ENCODE measurements at places on chromosomes 7 and 10.
A peak's percentile ranks its signal among the peaks of the same experiment; 100 is the strongest.

DNA sequence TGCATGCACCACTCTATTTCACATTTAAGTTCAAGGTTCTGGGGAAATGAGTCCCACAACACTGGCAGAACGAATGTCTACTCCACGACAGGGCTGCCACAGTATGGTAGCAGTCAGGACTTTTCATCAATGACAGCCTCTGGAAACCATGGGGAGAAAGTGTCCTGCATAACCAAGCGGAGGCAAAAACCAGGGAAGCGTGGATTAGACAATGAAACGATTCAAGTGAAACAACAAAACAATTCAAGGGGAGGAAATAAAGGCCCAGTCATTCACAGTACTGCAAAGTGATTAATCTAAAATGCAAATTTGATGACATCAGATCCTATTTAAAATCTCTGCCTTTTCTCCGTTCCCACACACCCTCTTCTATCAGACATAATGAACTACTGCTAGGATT is 168.2 kb downstream of the DPY19L1 start:
- no peak for DNase-seq

DNA sequence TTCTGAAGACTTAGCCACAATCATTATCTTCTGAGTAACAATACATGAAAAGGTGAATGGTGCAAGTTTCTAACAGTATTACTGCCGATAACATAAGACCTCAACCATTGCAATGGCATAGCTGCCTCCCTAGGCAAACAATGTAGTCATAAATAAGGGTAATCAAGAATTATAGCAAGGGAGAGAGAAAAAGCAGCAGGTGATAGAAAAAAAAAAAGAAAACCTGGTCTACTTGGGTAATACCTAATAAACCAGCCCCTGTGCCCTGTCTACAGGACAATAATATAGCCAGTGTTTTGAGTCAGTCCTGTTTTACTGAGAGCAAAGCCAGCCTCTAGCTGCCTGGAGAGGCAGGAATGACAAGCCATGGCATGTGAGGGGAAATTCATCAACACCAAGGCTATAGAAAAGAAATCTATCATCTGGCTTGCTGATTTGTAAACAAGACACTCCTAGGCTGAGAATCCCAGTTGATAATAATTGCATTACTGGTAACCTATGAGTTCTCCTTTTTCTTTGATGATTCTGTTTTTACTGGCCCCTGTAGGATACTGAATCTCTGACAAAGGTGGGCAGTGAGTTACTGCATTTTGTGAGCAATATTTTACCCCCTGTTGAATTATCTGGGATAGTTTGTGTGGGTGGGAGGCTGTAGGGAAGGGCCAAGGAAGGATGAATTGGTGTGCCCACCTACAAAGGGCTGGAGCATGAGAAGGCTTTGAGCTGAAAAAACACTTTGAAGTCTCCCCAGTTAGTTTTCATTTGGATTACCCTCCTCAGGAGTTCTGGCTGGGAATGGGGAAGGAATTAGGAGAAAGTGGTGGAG is 1.7 kb upstream of the WEE2 start:
- no peak for DNase-seq

DNA sequence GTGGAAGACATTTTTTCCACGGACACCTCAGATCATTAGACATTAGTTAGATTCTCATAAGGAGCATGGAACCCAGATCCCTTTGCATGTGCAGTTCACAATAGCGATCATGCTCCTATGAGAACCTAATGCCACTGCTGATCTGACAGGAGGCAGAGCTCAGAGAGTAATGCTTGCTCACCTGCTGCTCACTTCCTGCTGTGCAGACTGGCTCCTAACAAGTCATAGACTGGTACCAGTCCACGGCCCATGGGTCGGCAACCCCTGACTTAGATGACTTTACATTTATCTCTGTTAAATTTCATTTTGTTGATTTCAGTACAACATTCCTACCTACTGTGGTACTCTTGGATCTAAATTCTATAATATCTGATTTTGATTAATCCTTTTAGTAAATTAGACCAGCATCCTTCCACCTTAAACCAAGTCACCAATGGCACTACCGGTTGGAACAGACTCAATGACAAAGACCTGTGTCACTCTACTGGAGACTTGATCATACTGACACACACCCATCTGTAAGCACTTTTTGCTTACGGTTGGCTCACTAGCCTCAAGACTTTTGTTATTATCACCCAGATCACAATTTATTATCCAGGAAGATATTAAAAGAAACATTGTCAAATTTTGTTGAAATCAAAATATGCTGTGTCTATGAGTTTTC is 8.0 kb upstream of the CCDC71L start:
- DNase-seq = no peak

DNA sequence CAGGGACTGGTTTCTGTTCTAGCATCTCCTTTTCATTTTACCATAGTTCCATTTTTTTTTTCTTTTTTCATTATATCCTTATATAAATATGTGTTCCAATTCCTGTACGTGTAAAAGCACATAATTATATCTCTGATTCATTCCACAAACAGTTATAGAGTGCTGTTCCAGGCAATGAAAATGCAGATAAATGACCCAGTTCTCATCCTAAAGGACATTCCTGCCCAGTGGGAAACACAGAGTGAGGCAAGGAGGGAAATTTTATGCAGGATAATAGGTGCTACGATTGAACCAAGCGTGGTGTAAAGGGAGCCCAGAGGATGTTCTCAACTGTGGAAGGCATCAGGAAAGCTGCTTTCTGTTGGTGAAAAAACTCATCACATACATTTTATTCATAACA is 408.1 kb downstream of the GATA3 start:
- DNase-seq = no peak

DNA sequence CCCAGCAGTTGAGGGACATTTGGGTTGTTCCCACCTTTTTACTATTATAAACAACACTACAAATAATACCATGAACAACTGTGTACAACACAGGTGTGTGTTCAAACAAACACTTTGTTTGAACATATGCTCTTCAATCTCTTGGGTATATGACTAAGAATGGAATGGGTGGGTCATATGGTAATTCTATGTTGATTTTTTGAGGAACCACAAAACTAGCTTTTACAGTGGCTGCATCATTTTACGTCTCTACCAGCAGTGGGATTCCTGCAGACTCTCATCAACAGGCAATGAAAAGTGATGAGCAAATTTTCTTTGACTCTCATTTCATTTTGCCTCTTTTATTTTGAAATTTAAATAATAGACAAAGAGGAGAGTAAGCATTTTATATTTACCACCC is 116.9 kb upstream of the KLF14 start:
- DNase-seq = no peak

GRCh38 chr7:45869426-45869825 is 3.5 kb downstream of the CCDC201 start:
- no peak for DNase-seq

GRCh38 chr10:1251769-1252168 is 195.6 kb downstream of the WDR37 start:
- no peak for DNase-seq

DNA sequence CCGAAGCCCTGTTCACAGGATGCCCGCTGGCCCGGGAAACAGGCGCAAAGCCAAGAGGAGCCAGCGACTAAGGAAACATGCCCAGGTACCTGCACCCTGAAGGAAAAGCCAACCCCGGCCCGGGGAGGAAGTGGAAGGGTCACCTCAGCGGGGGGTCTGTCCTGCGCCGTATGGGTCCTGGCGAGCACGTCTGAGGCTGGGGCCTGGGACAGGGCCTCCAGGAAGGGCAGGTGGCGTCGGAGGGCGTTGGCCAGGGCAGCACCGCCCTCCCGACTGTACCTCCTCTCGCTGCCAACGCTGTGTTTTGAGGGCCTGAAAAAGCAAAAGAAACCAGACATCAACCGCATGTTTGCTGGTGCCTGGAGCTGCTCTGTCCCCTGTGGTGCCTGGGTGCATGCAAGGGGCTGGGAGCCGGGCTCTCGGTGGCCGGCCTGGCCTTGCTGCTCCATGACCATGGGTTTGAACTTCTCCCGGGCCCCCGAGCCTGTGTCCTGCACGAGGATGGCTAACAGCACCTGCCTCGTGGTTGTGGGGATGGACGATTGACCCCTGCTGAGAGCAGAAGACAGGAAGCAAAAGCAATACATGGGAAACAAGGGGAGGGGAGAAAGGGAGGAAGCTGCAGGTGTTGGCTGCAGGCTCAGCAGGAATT is 395.3 kb downstream of the PTPRN2 start:
- no peak for DNase-seq

DNA sequence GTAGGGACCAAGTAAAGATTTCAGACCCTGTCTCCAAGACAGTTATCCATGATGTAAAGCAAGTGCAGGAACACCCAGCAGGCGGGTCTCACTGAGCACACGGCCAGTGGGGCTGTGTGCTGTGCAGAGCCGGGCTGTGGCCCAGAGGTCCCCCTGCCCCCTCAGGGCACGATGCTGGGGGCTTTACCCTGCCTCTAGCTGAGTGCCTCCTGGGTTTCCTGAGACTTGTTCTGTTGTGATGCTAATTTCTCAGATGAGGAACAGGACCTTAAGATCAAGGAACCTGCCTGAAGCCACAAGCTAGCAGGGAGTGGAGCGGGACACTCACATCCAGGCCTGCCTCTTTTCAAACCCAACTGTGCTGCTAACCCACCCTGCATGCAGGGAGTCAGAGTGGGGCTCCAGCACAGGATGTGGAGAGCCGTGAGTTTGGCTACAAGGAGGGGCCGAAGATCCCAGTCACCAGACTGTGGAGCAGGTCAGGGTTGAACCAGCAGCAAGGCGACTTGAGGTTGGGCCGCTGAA is 76.1 kb upstream of the LYZL2 start:
- peak; percentile 55 for DNase-seq

- peak; percentile 61 for DNase-seq
Observed at GRCh38 chr7:30276203-30276900, 8.0 kb upstream of the ZNRF2 start.

- no peak for DNase-seq
Observed at GRCh38 chr10:95176101-95176500, 17.9 kb upstream of the ACSM6 start.
